Effector memory CD8-positive, alpha-beta T cell (primary cell): ENCODE measurements at places on chromosomes 7 and 10.

- no peak for DNase-seq
Observed at GRCh38 chr7:111264981-111265380, 174.1 kb downstream of the LRRN3 start.

- no peak for DNase-seq
Observed at GRCh38 chr10:75352650-75353049, 48.9 kb downstream of the ZNF503 start.

DNA sequence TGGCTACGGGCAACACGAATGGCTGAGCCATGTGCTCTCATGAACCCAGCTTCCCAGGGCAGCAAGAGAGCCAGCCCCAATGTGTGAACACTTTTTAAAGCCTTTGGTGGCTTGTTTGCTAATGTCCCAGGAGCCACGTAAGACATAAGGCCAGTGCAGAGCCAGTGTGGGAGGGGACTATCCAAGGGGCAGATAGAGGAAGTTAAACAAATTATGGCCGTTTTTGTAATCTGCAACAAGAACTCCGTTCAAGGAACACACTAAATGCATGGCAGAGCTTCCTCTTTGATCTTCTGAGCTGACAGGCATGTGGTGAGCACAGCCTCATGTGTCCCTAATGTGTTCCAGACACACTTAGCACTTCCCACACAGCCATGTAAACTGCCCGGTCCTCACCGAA, 133.3 kb downstream of the TEX36 start:
- no peak for DNase-seq

GRCh38 chr7:1943326-1943725, 273.2 kb downstream of the ELFN1 start:
- DNase-seq: no peak

GRCh38 chr10:29555091-29555745, 79.6 kb downstream of the SVIL start:
- no peak for DNase-seq

- DNase-seq: no peak
Observed at GRCh38 chr10:21497177-21497807, 28.2 kb downstream of the SKIDA1 start.

- DNase-seq: no peak
Observed at GRCh38 chr7:25059576-25059975, 65.5 kb downstream of the CYCS start.

DNA sequence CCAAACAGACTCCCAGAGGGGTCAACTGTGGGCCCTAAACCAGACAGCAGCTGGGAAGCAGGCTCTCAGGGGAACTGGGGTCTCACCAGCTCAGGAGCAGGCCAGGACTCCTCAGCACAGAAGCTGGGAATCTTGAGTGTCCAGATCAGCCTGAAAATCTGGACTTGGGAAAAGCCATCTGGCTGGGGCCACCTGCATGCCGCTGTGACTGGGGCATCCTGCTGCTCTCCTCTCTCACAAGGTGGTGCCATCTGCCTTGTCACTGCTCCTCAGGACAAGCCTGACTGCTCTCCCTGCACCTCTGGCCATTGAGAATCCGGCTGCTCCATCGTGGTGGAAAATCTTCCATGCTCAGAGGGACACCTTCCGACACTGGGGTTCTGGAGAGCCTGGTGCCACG, 141.4 kb downstream of the PLPP4 start:
- DNase-seq: no peak

- no peak for DNase-seq
Observed at GRCh38 chr10:3886641-3887251, 101.7 kb upstream of the KLF6 start.

- DNase-seq: no peak
Observed at GRCh38 chr7:134113655-134114054, 13.5 kb upstream of the LRGUK start.

DNA sequence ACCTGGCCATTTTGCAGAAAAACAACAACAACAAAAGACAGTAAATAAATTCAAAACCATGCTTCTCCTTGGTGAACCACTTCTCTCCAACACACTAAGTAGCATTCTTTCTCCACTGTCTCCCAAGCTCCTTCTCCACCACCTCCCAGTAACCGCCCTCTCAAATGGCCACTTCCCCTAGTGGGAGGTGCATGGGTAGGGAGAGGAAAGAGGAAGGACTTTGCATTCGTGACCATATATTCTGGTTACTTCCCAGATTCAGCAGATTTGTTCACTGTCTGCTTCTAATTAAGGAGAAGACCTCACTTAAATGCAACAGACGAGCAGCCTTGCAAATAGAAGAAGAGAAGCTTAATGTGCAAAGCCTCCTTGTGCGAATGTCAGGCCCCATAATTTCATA, 166.8 kb downstream of the SORCS1 start:
- no peak for DNase-seq

- DNase-seq: no peak
Observed at GRCh38 chr7:27917119-27917518, 177.2 kb downstream of the TAX1BP1 start.

GRCh38 chr10:111075577-111076185, 1.1 kb upstream of the ADRA2A start:
- DNase-seq: no peak

GRCh38 chr10:99329304-99329553, at the start of gene CNNM1:
Gene CNNM1, plus strand, starts transcription at chr10:99329356. Its CDS starts 32 bp downstream, at chr10:99329388.
- no peak for DNase-seq

DNA sequence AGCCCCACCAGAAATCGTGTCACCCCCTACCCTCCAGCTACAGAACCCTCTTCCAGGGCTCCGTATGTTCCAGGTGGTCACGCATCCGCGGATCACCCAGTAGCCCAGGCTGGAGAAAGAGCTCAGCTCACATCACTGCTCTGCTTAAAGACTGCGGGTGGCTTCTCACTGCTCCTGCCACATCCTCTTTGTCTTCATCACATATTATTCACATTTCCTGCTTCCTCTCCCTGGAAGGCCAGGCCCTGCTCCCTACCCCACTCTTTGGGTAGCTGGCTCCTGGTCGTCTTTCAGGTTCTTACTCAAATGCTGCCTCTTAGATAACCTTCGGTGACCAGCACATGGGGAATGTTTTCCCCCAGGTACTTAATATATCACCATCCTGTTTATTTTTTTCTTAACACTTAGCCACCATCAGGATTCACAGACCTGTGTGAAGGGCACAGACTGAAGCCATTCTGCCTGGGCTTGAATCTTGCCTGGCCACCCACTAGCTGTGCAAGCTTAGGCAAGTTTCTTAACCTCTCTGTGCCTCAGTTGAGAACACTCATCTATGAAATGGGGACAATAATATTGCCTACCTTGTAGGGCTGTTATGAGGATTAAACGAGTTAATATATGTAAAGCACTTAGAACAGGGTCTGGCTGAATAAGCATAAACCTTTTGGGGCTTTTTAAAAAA, 307.8 kb downstream of the PRPF18 start:
- no peak for DNase-seq

- DNase-seq: peak; percentile 29
Observed at GRCh38 chr7:132655131-132655727, 79.0 kb upstream of the PLXNA4 start.

DNA sequence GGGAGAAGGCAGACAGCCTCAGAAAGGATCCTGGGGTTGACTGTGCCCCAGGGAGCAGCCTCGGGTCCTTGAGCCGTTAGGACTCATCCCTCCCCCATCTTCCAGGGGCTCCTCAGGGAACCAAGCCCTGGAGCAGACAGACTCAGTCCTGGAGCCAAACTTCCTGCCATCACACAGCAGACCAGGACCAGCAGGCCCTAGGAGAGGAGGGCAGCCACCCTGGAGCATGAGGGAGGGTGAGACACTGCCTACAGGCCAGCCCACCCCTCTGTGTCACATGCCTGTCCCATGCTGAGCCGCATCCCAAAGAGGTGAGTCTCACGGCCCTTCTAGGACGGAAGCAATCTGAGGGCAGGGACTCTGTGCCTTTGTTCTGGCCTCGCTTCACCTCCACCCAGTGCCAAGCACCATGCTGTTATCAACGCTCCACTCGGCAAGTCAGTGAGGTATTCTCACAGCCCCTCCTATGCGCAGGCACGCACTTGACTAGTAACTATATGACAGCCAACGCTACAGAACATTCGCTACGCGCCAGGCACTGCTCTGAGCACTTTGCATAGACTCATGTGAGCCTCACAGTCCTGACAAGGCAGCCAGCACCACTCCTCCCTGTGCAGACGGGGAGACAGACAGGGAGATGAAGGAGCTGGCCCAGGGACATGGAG, 19.1 kb downstream of the MAD1L1 start:
- DNase-seq: no peak

GRCh38 chr7:1758028-1758858, 88.2 kb downstream of the ELFN1 start:
- no peak for DNase-seq

GRCh38 chr10:60732198-60732806, 46.0 kb upstream of the CDK1 start:
- DNase-seq: peak; percentile 21

GRCh38 chr7:142152076-142152475, 40.6 kb downstream of the MGAM2 start:
- DNase-seq: no peak

GRCh38 chr7:2471396-2471795, 4.8 kb downstream of the GRIFIN start:
- no peak for DNase-seq

DNA sequence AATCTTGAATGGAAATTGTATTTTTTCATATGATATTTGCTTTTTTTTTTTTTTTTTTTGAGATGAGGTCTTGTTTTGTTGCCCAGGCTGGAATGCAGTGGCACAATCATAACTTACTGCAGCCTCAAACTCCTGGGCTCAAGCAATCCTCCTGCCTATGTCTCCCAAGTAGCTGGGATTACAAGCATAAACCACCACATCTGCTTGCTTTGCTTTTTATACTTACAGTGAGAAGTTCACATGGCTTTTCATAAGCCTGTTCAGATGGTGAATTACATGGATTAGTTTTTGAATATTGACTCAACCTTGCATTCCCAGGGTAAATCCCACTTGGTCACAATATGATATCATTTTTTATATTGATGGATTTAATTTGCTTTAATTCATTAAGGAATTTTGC, 22.0 kb downstream of the LRRD1 start:
- no peak for DNase-seq

DNA sequence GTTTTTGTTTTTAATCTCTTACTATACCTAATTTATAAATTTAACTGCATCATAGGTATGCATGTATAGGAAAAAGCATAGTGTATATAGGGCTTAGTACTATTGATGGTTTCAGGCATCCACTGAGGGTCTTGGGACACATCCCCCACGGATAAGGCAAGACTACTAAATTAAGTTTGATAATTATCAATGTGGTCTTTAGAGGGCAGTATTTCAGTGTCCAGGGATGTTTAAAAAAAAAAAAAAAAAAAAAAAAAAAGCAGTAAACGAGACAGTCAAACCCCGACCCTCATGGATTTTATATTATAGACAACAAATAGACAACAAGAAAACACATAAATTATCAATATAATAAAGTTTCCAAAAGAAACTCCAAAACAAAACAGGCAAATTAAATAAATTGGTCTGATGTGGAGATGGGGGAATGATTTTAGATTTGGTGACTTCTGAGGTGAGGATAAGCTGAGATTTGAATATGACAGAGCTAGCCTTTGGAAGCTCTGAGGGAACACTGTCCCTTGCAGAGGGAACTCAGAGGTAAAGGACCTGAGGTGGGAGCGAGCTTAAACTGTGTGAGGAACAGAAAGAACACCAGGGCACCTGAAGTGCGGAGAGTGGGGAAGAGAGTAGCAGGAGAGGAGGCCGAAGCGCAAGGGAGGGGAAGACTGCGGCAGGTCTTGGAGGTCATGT, 14.8 kb downstream of the ACSM6 start:
- DNase-seq: no peak

- no peak for DNase-seq
Observed at GRCh38 chr10:14554091-14554490, 220.6 kb downstream of the FAM107B start.

DNA sequence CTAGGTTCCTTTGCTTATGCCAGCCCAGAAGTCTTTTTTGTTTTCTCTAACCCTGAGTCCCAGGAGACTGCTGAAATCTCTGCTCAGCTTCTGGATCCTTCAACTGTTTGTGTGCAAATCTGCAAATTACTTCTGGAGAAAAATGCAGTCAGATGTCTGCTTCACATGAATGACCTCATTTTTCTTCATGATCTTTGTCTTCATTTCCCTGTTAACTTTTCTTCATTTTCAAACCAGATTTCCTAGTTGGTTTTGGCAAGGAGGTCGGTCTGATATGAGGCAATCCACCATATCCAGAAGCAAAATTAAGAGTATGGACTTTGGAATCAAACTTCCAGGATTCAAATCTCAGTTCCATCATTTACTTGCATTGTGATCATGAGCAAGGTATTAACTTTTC, 66.8 kb downstream of the ZNF503 start:
- no peak for DNase-seq

DNA sequence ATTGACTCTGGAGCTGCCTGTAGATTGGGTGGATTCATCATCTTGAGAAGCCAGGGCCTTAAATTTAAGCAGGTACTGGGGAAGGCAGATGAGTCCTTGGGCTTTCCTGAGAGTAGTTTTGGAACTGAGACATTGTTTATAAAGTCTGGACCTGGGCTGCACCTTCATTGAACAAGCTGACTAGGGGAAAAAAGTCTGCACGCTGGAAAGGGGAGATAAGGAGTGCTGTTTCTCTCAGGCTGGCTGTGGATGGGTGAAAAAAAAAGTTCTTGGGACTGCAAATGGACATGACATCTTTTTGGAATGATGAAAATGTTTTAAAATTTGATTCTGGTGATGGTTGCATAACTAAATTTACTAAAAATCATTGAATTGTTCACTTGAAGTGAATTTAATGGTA, 12.0 kb downstream of the SEC24C start:
- DNase-seq: no peak

- DNase-seq: no peak
Observed at GRCh38 chr10:22652988-22653481, 61.3 kb downstream of the PIP4K2A start.

- no peak for DNase-seq
Observed at GRCh38 chr7:84204655-84205054, 10.1 kb upstream of the SEMA3A start.

- DNase-seq: no peak
Observed at GRCh38 chr7:29090151-29090805, 56.1 kb downstream of the CPVL start.

GRCh38 chr10:85648279-85648754, 718.3 kb downstream of the GRID1 start:
- no peak for DNase-seq

GRCh38 chr7:121558288-121558687, 162.2 kb upstream of the FAM3C start:
- no peak for DNase-seq

- DNase-seq: no peak
Observed at GRCh38 chr7:373818-374705, 84.1 kb downstream of the FOXL3 start.

- DNase-seq: no peak
Observed at GRCh38 chr7:29290829-29291228, 96.3 kb downstream of the CHN2 start.

- no peak for DNase-seq
Observed at GRCh38 chr7:31811650-31812461, 124.8 kb downstream of the PPP1R17 start.
